ENCODE measurements at places on chromosomes 7 and 10. TPM values are rescaled to one million over a fixed set of nuclear protein-coding genes. Genes with fewer than 3 reads are reported as not detected.

DNA sequence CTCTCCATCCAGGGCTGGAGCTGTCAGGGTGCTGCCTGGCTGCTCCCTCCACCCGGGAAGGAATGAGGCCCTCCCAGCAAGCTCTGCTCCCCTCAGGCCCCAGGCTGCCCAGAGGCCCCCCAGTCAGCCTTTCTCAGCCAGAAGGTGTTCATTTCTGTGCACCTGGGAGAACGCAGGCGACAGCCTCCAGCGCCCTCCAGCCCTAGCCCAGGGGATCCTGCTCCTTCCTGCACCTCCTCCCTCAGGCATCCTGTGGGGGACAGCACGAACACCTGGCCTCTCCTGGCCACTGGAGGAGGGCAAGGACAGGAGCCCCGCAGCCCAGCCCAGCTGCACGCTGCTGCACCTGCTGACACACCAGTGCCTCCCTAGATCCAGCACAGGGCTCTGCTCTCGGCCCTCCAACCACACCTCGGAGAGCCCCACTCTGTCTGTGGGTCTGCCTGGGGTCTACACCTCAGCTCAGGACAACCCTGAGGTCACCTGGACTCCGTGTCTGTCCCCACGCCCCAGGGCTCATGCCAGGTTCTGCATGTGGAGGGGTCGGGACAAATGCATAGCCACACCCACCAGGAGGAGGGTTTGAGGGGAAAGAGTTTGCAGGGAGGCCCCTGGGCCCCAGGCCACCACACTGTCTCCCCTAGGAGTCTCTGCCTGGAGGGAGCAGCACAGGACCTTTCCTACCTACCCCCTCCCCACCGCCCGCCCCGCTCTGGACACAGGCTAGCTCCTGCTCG lies 7.4 kb upstream of the PWWP2B start:
- H3K27me3 ChIP-seq = no peaks in the 10 kb centered on the region
- H3K4me3 ChIP-seq = no peak overlapping the region
- peaks cover 7% of the 10 kb centered on the region for H3K4me1 ChIP-seq
- no peak for DNase-seq

- H3K27me3 ChIP-seq = peaks cover 6% of the 10 kb centered on the region
- H3K4me3 ChIP-seq = no peak overlapping the region
- no peak for DNase-seq
Measured at GRCh38 chr10:106655636-106656035, 508.9 kb downstream of the SORCS1 start.

DNA sequence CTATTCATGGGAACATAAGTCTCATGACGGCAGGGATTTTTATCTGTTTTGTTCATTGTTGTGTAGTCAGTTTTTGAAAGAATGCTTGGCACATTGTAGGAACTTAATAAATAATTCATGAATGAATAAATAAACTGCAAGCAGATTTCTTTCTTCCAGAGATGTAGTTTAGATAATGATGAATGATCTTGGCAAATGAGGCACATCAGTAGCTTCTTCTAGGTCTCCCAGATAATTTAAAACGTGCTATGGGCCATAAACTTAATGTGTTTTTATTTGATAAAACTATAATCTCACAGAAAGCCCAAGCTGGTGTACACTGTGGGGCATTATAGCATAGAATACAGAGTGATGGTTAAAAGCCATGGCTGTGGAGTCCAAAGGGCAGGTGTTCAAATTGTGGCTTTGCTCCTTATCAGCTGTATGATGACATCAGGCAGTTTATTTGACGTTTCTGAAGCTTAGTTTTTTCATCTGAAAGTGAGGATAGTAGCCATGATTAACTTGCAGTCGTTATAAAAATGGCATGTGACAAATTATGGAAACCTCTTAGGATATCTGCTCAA lies 3.5 kb downstream of the MGAM start:
- no peak overlapping the region for H3K4me3 ChIP-seq
- no peaks in the 10 kb centered on the region for H3K36me3 ChIP-seq
- no peak overlapping the region for H3K27ac ChIP-seq
- no peak for DNase-seq
- H3K27me3 ChIP-seq = no peaks in the 10 kb centered on the region

GRCh38 chr10:84844461-84844860 lies 516.1 kb downstream of the CCSER2 start:
- H3K4me3 ChIP-seq = no peak overlapping the region
- H3K36me3 ChIP-seq = no peaks in the 10 kb centered on the region
- no peak overlapping the region for H3K27ac ChIP-seq
- no peak for DNase-seq
- no peaks in the 10 kb centered on the region for H3K27me3 ChIP-seq
- no peaks in the 10 kb centered on the region for H3K4me1 ChIP-seq

DNA sequence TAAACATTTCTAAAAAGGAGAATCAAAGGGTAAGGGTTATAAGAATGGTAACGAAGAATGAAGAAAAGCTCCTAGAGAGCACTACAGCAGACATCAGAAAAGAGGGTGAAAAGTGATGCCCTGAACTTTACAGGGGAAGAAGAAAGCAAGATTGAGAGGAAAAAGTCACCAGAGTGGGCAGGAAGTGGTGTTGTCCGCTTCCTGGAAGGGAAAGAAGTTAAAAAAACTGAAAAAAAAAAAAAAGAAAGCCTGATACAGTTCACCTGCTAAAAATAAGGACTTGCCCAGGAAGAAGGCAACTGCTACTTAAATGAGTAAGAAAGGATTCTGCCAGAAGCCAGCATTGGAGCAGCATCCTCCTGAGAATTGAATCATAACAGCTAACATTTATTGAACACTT lies 330.1 kb upstream of the PHF14 start:
- H3K4me1 ChIP-seq = no peaks in the 10 kb centered on the region
- no peaks in the 10 kb centered on the region for H3K27me3 ChIP-seq
- H3K36me3 ChIP-seq = no peaks in the 10 kb centered on the region
- no peak overlapping the region for H3K27ac ChIP-seq
- DNase-seq = no peak

Gene CYP2E1
- total RNA-seq = 2.8 TPM

DNA sequence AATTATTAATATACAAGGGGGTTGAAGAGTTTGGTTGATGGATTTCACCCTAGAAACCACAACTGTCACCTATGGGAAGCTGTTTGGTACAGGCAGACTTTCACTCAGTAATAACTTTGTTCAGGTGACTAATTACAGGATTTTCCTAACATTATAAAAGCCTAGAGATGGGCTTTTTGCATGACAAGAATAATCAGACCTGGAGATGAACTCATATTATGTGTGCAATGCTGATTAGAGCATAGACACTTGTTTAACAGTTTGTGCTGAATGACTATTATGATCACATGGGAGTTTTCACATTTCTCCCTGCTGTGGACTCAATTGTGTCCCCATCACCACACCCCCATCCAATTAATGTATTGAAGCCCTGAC lies 90.2 kb upstream of the STEAP4 start:
- no peak overlapping the region for H3K27ac ChIP-seq
- H3K4me1 ChIP-seq = no peaks in the 10 kb centered on the region
- H3K27me3 ChIP-seq = no peaks in the 10 kb centered on the region
- no peak for DNase-seq
- no peak overlapping the region for H3K4me3 ChIP-seq

Gene OR13A1
- total RNA-seq = not detected

Gene FGFR2
- total RNA-seq = 0.58 TPM

GRCh38 chr10:5013385-5013784 lies 9.7 kb upstream of the AKR1C2 start:
- H3K4me1 ChIP-seq = no peaks in the 10 kb centered on the region
- no peaks in the 10 kb centered on the region for H3K27me3 ChIP-seq
- H3K4me3 ChIP-seq = no peak overlapping the region
- H3K27ac ChIP-seq = no peak overlapping the region
- DNase-seq = no peak

DNA sequence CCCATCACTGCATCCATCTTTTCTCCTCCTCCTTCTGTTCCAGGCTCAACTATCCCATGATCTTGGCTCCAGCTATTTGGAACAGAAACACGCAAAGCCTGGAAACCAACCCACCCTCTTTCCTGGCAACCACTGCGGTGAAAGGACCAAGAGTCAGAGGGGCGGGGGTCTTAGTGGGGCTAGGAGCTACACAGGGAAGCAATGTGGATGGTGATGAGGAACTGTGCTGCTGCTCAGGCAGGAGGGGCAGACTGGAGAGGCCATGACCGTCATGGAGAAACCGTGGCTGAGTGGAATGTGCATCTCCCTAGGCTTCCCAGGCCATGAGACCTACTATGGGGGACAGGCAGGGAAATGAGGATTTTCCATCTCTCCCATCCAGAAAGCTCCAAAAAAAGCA lies 25.6 kb downstream of the PLAC9 start:
- no peak for DNase-seq
- H3K27ac ChIP-seq = no peak overlapping the region
- peaks cover 89% of the 10 kb centered on the region for H3K36me3 ChIP-seq
- H3K27me3 ChIP-seq = no peaks in the 10 kb centered on the region
- no peaks in the 10 kb centered on the region for H3K4me1 ChIP-seq

Gene DHX32
- 7.1 TPM for total RNA-seq

DNA sequence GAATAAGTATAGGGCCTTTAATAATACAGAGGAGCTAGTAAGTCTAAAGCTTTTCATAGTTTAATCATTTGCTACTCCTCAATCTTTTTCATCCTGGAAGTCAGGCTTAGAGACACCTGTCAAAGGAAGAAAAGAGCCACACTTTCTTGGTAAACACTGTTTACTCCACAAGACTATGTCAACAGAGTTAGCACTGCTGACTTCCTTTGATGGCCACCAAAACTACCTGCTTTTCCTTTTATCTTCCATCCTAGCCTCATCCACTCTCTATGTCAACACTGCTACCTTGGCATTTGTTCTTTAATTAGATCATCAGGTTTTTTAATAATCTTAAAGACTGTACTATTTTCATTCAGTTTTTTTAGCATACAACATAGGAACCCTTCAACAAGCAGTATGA lies 106.2 kb downstream of the ELAPOR2 start:
- H3K4me1 ChIP-seq = no peaks in the 10 kb centered on the region
- no peaks in the 10 kb centered on the region for H3K36me3 ChIP-seq
- no peaks in the 10 kb centered on the region for H3K27me3 ChIP-seq
- no peak overlapping the region for H3K27ac ChIP-seq
- no peak for DNase-seq
- H3K4me3 ChIP-seq = no peak overlapping the region

GRCh38 chr7:116672596-116673456 lies 830 bp downstream of the MET start:
- no peak overlapping the region for H3K27ac ChIP-seq
- no peaks in the 10 kb centered on the region for H3K36me3 ChIP-seq
- no peaks in the 10 kb centered on the region for H3K4me1 ChIP-seq
- no peak overlapping the region for H3K4me3 ChIP-seq
- no peak for DNase-seq

DNA sequence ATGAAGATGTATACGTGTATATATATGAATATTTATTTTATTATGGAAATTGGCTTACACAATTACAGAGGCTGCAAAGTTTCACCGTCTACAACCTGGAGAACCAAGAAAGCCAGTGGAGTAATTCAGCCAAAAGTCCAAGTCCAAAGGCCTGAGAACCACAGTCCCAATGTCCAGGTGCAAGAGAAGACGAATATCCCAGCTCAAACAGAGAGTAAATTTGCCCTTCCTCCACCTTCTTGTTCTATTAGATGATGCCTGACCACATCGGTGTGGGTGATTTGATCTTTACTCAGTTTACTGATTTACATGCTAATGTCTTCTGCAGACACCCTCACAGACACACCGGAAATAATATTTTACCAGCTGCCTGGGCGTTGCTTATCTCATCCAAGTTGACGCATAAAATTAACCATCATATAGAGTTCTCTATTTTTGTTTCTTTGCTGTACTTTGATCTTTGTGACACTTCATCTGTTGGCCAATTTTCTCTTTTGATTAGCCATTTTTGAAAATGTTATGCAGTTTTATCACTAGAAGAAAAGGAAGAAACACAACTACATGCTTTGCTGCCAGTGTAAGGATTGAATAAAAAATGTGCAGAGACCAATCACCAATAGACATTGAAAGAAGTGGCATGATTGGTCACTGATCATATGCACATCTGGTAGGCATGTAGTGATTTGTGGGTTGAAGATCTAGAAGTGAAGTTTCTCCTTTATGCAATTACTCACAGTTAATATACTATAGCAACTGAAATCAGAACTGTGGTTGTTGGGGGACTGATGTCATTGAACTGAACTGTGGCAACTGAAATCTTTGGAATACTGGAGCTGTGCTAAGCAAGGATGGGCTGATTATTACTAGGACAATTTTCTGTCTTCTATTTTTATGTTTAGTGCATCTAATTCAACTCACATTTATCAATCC lies 68.5 kb downstream of the EPDR1 start:
- no peak overlapping the region for H3K27ac ChIP-seq
- no peaks in the 10 kb centered on the region for H3K4me1 ChIP-seq
- H3K27me3 ChIP-seq = no peaks in the 10 kb centered on the region
- H3K4me3 ChIP-seq = no peak overlapping the region
- no peak for DNase-seq
